Foreskin fibroblast (primary cell): ENCODE measurements at places on chromosomes 2 and 18.
A peak's percentile ranks its signal among the peaks of the same experiment; 100 is the strongest.

- DNase-seq: peak; percentile 57
These were observed 48.6 kb downstream of the SPRED2 start for GRCh38 chr2:65383541-65384488.

DNA sequence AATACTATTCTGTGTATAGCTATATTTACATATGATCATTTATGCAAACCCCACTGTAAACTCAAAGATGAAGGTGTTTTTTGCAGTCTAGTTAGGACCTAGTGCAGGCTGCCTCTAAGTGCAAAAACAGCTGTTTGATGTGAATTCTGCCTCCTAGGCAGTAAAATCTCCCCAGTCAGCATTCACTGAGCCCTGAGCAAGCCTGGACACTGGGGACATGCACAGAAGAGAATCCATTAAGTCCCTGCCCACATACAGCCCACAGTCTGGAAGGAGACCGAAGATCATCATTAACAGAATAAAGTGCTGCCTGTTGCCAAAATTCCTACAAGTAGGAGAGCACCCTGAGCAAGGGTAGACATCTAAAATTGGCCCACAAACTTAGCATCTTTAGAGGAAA lies 14.4 kb upstream of the BIN1 start:
- DNase-seq: no peak

- no peak for DNase-seq
These were observed 3.1 kb downstream of the APOB start for GRCh38 chr2:21040468-21041377.

- DNase-seq: no peak
These were observed 8.0 kb downstream of the GATA6 start for GRCh38 chr18:22177327-22177871.

DNA sequence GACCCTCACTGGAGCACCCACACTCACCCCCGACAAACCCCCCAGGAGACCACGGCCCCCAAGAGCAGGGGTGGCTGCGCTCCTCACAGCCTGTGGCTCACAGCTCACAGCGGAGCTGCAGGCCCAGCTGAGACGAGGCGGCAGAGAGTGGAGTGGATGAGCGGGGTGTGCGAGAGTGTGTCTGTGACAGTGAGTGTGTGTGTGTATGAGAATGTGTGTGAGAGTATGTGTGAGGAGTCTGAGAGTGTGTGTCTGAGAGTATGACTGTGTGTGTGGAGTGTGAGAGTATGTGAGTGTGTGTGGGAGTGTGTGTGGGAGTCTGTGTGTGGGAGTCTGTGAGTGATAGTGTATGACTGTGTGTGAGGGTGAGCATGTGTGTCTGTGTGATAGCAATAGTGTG lies 55.3 kb upstream of the ID2 start:
- DNase-seq: no peak

DNA sequence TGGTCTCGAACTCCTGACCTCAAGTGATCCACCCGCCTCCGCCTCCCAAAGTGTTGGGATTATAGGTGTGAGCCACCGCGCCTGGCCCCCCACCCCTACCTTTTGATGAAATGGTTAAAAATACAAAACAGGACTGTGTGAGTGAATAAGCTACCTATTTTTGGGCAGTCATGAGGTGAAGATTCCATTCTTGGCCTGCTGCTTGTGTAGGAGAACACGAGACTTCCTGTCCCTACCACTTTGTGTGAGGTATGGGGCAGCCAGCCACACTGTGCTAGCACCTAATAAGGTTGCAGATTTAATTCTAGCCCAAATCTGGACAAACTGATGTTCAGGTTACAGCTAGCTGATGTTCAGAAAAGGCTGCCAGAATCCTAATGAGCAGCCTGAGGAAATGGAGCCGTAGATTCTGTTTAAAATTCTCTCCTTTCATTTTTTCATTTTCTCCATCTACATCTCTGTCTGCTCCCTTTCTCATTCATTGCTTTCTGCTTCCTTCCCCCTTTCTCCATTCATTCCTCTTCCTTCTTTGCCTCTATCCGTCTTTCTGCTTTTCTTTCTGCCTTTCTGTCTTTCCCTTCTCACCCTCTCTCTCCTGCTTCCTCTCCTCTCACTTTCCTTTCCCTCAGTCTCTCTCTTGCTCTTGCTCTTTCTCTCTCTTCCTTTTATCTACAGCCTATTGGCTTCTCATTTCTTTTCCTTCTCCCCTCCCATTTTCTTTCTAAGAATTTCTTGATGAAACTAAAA lies 4.6 kb upstream of the LTBP1 start:
- DNase-seq: no peak

- DNase-seq: peak; percentile 88
These were observed 151.1 kb downstream of the GALNT1 start for GRCh38 chr18:35732636-35733035.

DNA sequence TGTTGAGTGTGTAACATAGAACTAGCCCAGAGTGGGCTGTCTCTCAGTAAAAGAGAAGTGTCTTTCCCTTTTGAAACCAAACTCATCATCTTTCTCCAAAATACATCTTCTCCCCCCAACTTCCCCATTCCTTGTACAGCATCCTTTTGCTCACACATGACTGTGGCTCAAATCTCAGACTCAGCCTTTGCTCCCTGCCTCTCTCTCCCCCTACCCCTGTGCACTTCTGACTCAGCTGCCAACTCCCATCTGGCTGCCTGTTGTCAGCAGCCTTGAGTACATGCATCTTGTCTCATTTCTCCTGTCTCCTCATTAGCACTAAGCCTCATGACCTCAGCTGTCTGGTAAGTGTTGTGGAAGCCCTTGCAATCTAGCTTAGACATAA lies 18.1 kb upstream of the MGAT4A start:
- DNase-seq: no peak

GRCh38 chr2:8021921-8022320 lies 659.9 kb upstream of the ID2 start:
- DNase-seq: no peak

- DNase-seq: no peak
These were observed 13.8 kb downstream of the MTCL1 start for GRCh38 chr18:8719192-8719591.

- DNase-seq: peak; percentile 2
These were observed 44.3 kb upstream of the FBXO11 start for GRCh38 chr2:47950340-47951301.
